BJ (cell line): ENCODE measurements at places on chromosomes 12 and 14. TPM values are rescaled to one million over a fixed set of nuclear protein-coding genes. Genes with fewer than 3 reads are reported as not detected.

GRCh38 chr14:38512236-38512635, 256.3 kb upstream of the CLEC14A start:
- DNase-seq, result no peak

GRCh38 chr12:92049403-92049802, 96.2 kb downstream of the BTG1 start:
- no peak for DNase-seq

- no peak for DNase-seq
Observed at GRCh38 chr12:18320036-18320617, 58.8 kb downstream of the PIK3C2G start.

The SERPINA1 gene
- polyA plus RNA-seq, result 0.34 and 0.40 TPM in 2 replicates

- no peak for DNase-seq
Observed at GRCh38 chr12:133130808-133131128, 341 bp downstream of the ZNF10 start.

GRCh38 chr14:76901171-76902055, 75.2 kb downstream of the LRRC74A start:
- no peak for DNase-seq

DNA sequence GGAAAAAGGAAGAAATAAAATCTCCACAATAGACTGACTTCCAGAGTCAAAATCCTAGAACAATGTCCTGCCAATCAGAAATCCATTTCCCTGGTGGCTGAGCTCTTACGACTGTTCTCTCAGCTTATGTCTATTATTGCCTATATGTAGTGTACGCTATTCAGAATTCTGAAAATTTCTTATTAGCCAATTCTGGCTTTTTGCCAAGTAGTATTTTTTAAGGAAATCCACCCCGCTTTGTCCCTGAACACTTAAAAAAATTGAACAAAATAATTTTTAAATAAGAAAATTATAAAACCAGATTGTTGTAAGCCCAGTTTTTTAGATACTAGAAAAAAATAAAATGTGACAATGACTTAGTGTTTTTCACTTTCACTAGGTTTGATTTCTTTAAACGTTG, 143.0 kb downstream of the KCNA5 start:
- no peak for DNase-seq

- DNase-seq, result no peak
Observed at GRCh38 chr12:1289371-1290155, 298.5 kb downstream of the ERC1 start.

GRCh38 chr14:79581912-79582576, 629.3 kb downstream of the DIO2 start:
- no peak for DNase-seq

The ACYP1 gene
- polyA plus RNA-seq, result 9.0 and 17.7 TPM in 2 replicates

GRCh38 chr12:93300611-93301021, 77.1 kb upstream of the NUDT4 start:
- no peak for DNase-seq

- DNase-seq, result no peak
Observed at GRCh38 chr12:41768456-41768855, 376.2 kb downstream of the GXYLT1 start.

- no peak for DNase-seq
Observed at GRCh38 chr12:103698752-103699560, 111.9 kb downstream of the STAB2 start.

DNA sequence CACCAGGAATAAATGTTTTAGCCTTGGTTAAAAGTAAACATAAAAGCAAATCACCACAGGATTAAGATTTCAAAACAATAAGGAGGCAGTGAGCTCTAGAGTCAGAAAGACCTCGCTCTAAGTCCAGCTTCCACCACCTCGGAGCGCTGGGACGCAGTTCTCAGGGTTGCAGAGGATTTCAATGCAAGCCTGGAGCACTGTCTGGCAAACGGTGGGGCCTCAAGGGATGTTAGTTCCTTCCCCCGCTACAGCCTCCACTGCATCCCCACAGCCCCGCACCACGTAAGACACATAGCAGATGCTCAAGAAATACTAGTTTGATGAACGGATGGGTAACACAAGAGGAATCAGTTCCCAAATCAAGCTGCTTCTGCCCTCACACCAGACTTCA, 39.3 kb upstream of the TMCC3 start:
- DNase-seq, result no peak

GRCh38 chr12:81274637-81275529, 197.0 kb downstream of the ACSS3 start:
- DNase-seq, result no peak

The GLT1D1 gene
- polyA plus RNA-seq, result not detected in 2 replicates

GRCh38 chr14:44898551-44898950, 63.2 kb downstream of the KLHL28 start:
- no peak for DNase-seq

The ASIC1 gene
- polyA plus RNA-seq, result 4.9 and 7.0 TPM in 2 replicates
